Stomach (tissue), 19 donors: ENCODE measurements at places on chromosomes 12 and 14.

DNA sequence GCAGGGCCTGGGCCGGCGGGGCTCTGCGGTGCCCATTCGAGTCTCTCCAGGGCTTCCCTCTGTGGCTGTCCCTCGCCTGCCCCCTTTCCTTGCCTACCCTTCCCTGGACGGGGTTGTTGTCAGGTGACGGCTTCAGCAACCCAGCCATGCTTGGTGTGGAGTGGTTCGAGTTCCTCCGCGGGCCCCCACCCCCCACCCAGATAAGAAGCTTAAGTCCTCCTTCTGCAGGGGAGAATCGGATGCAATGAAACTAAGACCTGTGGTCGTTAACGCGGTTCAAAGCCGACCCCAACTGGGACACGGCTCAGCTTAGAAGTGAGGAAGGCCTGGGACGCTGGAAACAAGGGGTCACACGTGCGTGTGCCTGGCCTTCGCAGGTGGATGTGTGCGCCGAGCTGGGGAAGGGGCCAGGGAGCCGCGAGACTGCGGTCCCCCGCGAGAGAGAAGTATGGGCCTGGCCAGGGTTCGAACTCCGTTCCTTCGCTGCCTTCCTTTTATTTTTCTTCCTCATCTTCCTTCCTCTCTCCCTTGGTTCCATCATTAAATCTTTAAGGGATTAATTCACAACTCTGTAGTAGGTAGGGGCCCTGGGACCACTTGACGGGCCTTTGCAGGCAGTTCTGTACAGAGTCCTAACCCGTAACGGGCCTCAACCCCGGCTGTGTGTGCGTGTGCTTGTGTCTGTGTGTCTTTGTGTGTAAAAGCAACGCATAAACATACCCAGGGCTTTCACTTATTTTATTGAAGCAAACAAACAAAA lies 3.5 kb downstream of the TTC6 start:
- peak; percentile 42 for DNase-seq

- peak; percentile 85 for DNase-seq
These were observed 32.3 kb downstream of the NINJ2 start for GRCh38 chr12:630656-631632.

GRCh38 chr12:10234562-10234961 lies 21.9 kb downstream of the GABARAPL1 start:
- no peak for DNase-seq

DNA sequence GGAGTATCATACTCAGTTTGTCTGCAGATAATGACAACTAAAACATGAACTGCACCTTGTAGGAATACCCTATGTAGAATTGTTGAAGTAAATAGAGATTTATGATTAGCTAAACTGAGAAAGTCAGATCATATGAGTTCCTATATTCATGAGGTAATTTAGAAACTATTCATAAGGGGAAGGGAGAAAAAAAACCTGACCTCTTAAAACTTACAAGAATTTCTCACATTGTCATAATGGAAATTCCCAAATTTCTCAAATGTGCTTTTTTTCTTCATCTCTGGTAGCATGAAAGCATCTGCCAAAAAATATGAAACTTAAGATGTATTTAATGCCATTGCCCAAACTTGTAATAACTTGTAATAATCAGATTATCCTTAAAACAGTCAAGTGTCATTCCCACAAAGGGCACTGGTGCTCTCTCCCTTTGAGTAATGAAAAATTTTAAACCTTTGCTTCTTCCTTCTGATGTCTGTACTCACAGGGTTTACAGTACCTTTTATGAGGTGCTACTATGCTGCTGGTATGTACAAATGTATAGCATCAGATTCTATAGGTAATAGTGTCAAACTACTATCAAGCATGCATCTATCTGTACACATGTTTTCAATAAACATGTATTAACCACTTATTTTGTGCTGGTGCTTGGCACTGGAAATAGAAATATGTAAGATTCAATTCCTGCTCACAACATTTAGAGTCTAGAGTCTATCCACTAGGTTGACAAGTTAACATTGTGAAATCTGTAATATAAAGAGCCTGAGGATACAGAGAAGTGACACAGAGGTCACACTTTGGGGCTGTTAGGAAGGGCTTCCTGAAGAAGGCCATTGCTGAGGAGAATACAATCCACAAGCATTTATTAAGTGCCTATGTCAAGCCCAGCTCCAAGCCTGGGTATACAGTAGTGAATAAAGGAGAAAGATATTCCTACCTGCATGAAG lies 17.4 kb upstream of the DRAM1 start:
- no peak for DNase-seq

DNA sequence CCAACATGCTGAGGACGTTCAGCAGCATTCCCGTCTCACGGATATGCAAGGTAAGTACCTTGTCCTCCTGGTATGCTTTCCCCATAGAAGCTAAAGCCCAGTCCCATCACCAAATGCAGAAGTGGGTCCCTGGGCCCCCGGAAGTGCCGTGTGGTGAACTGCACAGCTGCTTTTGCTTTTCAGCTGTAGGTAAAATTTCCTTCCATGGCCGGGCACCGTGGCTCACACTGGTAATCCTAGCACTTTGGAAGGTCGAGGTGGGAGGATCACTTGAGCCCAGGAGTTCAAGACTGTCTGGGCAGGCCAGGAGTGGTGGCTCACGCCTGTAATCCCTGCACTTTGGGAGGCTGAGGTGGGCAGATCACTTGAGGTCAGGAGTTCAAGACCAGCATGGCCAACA lies 44.1 kb downstream of the HSP90AA1 start:
- no peak for DNase-seq

- DNase-seq: peak; percentile 64
These were observed 21.3 kb upstream of the RFLNA start for GRCh38 chr12:124273630-124274029.

DNA sequence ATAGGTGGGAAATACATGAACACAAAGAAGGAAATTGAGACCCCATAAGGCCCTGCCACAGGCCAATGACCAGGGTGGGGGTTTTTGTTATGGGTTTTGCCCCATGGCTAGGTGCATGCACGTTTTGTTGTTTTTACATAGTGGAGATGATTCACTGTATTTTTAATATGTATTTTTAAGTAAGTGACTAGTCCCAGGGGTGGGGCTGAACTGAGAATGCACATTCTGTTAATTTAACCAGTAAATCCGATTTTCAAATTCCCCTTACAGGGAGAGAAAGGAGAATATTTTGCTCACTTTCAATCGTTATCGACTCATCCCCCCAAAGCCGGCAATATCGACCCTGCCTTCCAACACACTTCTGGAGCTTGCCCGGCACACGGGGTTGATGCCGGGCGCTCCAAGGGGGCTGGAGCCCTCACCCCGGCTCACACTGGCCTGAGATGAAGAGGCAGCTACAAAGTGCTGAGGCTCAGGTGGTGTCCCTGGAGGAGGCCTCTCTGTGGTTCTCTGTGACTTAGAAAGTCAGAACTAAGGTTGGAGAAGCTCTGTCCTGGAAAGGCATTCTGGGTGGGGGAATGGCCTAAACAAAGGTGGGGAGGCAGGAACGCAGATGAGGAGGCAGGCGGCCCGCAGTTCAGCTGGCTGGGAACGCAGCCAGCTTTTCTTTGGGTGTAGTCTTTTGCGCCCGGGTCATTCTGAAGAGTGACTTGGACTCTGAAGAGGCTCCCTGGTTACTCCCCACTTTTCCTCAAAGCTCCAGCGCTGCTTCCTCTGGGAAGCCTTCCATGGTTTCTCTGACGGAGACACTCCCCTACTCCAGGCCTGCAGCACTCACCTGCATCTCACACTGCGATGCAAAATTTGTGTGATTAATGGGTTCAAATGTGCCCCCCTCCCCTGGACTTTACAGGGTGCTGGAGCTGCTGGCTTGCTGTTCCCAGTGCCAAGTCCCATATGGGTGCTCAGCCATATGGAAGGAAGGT lies 50.7 kb upstream of the DLK1 start:
- DNase-seq: peak; percentile 77

DNA sequence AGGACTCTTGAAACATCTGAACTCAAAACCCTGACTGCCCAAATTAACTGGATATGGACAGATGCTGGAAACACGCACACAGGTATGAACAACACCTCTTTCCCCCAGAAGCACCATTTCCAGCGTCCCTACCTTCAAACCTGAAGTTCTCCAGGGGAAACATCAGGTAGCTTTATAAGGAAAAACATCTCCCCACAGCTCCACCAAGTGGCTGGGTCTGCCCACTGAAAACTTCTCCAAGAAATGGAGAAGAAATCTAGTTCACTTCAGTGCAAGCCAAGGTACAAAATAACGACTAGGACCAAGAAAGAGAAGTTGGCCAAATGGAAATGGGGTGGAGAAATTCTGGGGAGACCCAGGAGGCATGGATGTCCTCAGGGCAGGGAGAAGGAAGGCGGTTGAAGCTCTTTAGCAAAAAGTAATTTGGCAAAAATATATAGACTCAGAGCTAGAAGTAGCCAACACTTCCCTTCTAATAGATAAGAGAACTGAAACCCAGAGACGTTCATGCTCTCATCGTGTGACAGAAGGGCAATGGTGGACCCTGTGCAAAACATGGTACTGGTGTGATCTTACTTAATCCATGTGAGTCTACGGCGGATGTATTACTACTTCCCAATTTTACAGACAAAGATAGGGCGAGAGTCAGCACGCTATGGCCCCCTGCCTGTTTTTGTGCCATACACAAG lies 10.5 kb upstream of the NUAK1 start:
- DNase-seq: peak; percentile 60

- DNase-seq: no peak
These were observed 86.3 kb downstream of the IRF2BPL start for GRCh38 chr14:76941946-76942805.

- no peak for DNase-seq
These were observed 41.3 kb downstream of the ELK3 start for GRCh38 chr12:96235484-96235826.

GRCh38 chr12:71799106-71799505 lies 40.5 kb upstream of the TBC1D15 start:
- peak; percentile 7 for DNase-seq

DNA sequence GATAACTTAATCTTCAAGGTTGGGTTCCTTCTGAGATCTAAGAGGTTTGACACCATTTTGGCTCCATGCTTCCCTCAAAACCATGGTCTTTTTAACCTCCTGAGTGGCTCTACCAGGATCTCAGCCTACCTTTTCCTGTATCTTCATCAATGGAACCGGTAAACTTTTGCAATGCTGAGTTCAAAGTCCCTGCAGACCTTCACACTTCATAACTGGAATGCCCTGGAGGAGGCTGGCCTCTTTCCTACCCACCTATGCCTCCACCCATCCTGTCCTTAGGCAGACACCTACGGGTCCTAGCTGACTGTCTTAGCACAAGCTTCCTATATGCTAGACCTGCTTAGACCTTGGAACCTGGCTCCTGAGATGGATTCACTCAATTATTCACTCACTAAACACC lies 89.5 kb upstream of the EEA1 start:
- DNase-seq: no peak

DNA sequence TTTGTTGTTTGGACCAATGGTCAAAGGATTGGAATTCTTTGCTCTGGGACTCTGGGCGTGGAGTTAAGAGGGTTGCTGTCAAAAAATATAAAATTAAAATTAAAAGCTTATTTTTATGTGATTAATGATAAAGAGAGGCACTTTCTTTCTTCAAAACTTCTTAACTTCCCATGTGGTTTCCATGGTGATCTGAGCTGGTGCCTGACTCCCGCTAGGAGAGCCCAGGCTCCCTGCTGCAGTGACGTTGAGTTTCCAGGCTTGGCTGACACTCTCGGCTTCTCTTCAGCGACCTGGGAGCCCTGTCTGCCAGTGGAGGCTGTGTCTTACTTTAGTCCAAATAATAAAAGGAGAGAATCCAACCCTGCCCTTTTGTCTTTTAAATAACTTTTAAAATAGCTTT lies 84.4 kb downstream of the GALC start:
- DNase-seq: no peak

DNA sequence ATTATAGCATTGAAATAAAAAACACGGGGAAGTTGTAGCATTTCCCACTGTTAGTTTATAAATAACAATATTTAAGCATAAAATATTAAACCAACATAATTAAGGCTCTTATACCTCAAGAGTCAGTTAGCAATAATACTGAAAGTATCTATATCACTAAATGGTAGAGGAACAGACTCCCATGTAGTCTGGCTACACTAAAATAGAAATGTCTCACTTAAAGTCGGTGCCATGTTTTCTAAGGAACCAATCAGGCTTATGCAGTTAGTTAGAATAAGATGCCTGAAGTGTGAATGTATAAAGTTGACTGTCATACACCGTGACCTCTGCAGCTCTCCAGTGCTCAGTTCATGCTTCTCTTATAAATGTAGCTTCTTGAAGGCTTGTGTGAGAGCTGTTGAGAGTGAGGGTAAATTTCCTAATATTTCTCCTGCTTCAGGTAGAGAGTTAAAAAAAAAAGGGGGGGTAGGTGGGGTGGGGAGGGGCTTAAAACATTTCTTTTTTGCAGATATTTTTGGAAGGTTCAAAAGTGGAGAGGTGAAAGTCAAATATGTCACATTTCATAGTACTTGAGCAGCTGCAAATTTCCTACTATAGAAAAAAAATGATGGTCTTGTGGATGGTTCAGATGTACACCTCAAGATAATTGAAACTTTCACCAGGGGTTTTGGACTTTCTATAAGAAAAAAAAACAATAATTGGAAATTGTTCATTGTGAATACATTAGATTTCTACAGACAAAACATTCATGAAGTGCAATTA lies 64.5 kb downstream of the PTCSC3 start:
- no peak for DNase-seq

- DNase-seq: no peak
These were observed 315.3 kb downstream of the MED13L start for GRCh38 chr12:115962216-115962615.

DNA sequence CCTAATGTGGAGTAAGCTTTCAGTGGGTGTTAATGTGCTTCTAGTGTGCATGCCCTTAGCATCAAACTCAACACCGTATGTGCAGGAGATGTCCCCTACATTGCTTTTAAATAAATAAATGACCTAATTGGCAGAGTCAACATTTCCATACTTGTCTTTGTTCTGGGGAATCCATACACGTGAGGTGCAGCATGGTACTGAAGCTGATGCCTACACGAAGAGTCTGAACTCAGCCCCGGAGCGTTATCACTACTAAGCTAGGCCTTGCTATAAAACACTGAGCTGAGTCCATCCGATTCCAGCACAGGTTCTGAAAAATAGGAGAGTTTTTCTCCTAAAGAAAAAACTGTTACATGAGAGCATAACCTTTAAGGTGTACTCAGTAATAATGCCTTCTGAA lies 125.0 kb upstream of the DYRK2 start:
- no peak for DNase-seq

DNA sequence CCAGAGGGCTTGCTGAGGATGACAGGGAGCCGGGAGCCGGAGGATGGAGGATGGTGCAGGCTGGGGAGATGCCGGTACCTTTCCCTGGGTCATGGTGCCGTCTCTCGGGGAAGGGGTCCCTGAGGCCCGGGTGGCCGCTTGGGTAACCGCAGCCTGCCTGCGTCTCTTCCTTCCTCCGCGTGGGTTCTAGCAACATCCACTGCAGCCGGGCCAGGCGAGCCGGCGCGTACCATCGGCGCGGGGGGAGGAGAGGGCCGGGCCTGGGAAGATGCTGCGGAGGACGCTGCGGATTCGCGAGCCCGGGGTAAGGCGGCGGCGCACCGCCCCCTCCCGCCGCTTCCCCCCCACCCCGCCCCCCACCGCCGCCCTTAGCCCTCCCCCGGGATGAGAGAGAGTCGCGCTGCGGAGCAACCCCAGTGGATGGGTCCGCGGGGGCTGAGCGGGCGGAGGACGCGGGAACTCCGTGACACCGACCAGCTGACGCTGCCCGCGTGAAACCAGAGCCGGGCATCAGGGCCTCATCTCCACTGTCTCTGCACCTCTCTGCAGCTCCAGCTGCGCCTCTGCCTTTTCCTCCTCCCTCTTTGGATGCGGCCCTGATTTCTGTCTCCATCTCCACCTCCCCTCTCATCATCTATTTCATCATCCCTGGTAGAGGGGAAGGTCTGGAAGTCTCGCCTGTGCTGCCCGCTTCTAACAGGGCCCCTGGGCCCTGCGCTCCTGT lies at the start of gene FAIM2:
Gene FAIM2 (minus strand): TSS at position 201 of the 724 bp plus-strand sequence. CDS start 108 bp downstream, at position 93.
- DNase-seq: peak; percentile 83

GRCh38 chr12:13592063-13592942 lies 389.1 kb downstream of the GRIN2B start:
- DNase-seq: no peak
